A549 (cell line): ENCODE measurements at places on chromosomes 5 and 9. TPM values are rescaled to one million over a fixed set of nuclear protein-coding genes. Genes with fewer than 3 reads are reported as not detected.

- DNase-seq: no peak
Measured at GRCh38 chr9:2180154-2180553, 165.0 kb downstream of the SMARCA2 start.

DNA sequence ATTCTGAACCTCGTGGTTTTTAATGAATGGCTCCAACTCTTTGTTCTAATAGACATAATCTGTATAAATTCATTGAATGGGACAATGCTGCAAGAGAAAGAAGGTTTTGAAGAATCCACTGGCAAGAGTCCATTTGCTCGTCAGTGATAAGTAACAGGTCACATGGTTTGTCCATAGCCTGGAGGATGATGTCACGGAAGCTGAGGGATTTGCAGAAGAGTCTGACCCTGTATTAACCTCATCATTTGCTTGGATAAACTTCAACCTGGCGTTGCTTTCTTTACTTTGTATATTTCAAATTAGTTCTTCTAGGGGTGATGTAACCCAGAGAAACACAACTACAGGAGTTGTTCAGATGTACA is 197.4 kb downstream of the GAS1 start:
- no peak for DNase-seq

Gene F2R
- 19.4 to 30.4 TPM (median 26.3 TPM) in 3 replicates for polyA plus RNA-seq

Gene IL31RA
- polyA plus RNA-seq: 0.94 to 1.2 TPM (median 0.95 TPM) in 3 replicates

DNA sequence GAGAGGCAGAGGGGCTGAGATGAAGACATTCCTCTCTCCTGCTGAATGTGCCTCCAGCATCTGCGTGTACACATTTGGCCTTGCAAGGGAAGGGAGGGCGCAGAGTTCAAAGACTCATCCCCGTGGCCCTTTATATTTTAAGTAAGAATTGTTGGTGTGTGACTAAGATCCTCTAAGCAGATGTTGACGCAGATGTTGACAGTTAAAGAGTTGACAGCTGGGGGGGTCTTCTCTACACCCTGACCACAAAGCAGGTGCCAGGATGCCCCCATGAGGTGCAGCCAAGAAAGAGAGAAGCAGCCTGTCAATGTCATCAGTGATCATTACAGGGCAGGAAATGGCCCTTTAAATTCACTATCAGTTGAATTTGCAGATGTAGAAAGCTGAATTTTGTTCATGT is 262.9 kb downstream of the IRX1 start:
- DNase-seq: no peak

Gene IFNA21
- polyA plus RNA-seq: not detected in 3 replicates

GRCh38 chr5:146273109-146273508 is 65.5 kb upstream of the POU4F3 start:
- DNase-seq: no peak

Gene PCDHGC3
- polyA plus RNA-seq: 4.9 to 5.3 TPM (median 5.2 TPM) in 3 replicates

- DNase-seq: peak; percentile 63
Measured at GRCh38 chr5:61332851-61333320, 828 bp downstream of the ZSWIM6 start.

Gene SH3GL2
- 0.03 to 0.25 TPM (median 0.04 TPM) in 3 replicates for polyA plus RNA-seq

DNA sequence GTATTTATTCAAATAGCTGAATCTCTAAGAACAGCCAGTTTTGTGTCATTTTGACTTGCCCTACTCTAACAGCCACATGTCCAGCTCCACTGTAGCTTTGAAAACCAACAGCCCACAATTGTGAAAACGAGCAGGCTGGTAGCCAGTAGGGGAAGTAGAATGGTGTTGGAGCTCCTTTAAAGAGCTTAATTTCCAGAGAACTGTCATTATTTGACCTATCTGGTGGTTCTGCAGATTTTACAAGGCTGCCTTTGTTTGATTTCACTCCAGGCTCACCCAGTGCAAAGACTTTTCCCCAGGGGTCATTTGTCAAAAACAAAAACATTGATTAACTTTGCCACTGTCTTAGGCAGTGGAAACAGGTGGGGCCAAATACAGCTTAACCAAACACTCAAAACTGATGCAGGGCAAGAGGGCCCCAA is 3.2 kb upstream of the PJA2 start:
- DNase-seq: no peak
